KG1 (cell line): ENCODE measurements at places on chromosomes 3 and 15.

DNA sequence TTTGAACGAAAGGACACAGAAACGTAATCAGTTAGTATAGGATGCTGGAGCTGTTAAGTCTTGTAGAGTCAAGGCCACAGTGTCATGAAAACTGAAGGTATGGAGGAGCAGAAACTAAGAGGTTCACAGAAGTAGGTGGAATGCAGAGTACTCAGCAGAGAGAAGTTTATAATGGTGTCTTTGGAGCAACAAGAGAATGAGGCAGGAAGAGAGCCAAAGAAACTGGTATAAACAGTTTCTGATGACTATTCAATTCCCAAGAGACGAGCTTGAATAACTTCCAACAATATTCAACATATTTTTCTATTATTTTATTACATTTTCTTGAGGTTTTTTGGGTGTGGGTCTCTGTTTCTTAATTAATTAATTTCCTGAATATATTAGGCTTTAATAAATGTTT, 29.6 kb downstream of the GALK2 start:
- no peak for DNase-seq

DNA sequence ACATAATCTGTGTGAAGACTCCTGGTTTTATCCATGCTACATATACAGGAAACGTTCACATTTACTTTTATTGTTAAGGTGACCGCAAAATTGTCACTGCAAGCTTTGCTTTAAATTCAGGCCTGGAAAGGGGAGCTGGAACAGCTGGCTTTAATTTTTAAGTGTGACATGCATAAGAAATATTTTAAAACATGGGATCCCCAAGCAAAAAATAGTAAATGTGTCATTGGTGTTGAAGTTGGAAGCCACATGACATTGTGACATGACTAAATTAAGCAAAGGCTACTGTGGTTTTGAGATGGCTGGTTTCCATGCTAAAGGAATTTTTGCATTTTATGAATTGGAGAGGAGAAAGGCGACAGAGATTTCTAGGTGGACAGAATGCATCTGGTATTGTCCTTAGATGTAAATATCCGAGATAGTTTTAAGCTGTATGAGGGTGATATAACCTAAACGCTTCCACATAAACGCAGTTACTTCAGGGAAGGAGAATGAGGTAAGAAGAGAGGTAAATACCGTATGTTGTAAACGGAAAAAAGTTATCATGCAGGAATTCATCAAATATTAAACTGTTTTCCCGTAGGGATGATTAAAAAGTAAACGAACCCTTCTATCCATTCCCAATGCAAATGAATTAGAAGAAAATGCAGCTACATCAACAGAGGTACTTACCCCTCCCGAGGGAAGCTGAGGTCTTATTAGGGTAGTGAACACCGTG, 927 bp upstream of the FYTTD1 start:
- DNase-seq: no peak

GRCh38 chr15:48798319-48798718, 12.6 kb downstream of the CEP152 start:
- DNase-seq: no peak

DNA sequence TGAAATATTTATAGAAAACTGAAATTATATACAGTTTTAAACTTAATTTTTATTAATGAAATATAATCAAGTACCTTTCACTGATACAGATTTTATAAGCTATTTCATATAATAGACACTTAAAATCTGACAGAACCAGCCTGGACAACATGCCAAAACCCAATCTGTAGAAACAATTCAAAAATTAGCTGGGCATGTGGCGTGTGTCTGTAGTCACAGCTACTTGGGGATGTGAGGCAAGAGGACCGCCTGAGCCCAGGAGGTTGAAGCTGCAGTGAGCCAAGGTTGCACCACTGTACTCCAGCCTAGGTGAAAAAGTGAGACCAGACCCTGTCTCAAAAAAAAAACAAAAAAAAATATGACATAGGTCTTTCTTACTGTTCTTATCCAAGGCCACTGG, 238.3 kb upstream of the MANF start:
- no peak for DNase-seq
